ENCODE measurements at places on chromosomes 4 and X.

- DNase-seq = no peak
Measured at GRCh38 chr4:175456131-175456530, 355.9 kb downstream of the GPM6A start.

DNA sequence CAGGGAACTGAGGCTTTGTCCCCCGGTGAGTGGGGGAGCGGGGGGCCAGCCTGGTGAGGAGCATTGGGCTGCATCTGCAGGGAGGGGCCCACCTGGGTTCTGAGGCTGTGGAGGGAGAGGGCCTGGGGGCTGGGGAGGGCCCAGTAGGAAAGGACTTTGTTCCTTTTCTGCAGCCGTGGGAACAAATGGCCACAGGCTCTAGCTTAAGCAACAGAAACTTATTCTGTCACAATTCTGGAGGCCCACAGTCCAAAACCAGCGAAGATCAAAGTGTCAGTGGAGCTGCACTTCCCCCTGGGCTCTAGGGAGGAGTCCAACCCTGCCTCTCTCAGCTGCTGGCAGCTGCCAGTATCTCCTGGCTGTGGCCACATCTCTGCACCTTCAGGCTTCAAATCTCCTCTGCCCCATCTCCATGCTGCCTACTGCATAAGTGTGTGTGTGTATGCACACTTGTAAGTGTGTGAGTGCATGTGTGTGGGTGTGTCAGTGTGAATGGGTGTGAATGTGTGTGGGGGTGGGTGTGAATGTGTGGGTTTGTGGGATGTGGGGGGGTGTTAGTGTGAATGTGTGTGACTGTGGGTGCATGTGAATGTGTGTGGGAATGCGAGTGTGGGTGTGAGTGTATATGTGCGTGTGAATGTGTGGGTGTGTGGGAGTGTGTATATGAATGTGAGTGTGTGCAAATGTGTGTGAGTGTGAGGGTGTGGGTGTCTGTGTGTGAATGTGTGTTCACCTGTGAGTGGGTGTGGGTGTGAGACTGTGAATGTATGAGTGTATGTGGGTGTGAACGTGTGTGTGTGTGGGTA lies 204.5 kb upstream of the PSAPL1 start:
- DNase-seq = peak; percentile 65

GRCh38 chr4:45064741-45065140 lies 338.4 kb upstream of the GNPDA2 start:
- DNase-seq = no peak

GRCh38 chrX:12967711-12968465 lies 7.0 kb upstream of the TMSB4X start:
- DNase-seq = no peak

DNA sequence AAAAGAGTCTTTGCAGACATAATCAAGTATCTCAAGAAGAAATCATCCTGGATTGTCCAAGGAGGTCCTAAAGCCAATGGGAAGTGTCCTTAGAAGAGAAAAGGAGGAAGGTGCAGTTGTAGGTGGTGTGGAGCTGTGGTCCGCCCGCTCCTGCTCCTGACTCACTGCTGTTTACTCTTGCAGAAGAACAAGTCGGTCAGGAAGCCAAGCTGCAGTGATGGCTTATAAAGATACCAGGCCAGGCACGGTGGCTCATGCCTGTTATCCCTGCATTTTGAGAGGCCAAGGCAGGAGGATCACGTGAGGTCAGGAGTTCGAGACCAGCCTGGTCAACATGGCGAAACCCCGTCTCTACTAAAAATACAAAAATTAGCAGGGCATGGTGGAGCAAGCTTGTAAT lies 66.4 kb upstream of the ATP6AP2 start:
- no peak for DNase-seq

DNA sequence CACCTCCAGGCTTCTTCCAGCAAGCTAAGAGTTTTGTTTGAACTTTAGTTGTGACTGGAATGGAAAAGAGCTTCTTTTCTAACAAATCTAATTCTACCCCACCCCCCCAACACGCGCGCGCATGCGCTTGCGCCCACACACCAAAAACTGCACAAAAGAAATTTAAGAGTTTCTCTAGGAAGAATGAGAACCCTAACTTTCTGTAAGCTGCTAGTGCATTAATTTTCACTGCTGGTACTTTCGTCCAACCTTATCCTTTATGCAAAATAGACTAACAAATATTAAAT lies 9.0 kb upstream of the INTU start:
- no peak for DNase-seq

- no peak for DNase-seq
Measured at GRCh38 chr4:162408309-162408708, 244.5 kb upstream of the FSTL5 start.

- no peak for DNase-seq
Measured at GRCh38 chrX:72126048-72126415, 5.7 kb downstream of the RTL5 start.

GRCh38 chr4:137994853-137995252 lies 247.3 kb downstream of the SLC7A11 start:
- no peak for DNase-seq

DNA sequence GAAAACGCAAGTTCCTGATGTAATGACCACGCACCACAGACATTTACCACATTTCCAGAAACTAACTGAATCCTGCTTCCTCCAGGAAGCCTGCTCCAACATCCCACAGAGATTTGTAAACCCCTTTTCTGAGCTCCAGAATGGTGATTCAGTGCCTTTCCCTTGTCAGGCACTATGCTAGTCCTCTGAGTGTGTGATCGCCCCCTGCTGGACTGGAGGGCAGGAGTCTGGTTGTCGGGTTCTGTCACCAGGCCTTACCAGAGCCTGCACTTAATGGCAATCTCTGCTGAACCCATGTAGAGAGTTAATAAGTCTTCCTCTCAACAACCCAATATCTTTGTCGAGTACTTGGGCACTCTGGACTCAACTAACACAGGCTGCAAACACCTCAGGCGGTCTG lies 14.5 kb upstream of the KDM5C start:
- no peak for DNase-seq

DNA sequence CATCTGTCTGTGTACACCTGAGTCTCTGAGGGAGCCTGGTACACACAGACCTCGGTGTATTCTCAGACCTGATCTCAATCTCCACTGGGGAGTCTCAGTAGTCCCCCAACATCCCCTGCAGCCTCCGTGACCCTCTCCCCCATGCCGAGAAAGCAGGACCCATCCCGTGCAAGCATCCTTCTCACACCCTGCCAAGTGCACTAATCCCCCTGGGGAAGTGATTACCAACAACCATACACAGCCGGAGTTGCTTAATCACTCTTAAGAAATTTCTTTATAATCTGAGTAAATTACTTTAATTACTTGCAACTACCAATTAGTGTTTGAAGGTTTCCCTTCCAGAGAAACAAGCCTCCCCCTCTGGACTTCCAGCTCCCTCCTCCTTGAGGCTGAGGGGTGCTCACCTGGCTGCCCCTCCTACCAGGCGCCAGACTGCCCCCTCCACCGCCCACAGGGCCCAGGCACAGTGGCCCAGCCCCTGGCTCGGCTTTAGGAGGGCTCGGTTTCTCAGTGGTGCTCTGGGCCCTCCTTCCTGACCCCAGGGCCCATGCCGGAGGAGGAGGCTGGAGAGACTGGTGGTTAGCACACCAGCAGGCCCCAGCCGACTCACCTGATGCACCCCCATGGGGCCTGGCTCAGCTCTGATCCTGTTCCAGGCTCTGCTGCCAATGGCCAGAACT lies 43.8 kb downstream of the PJA1 start:
- no peak for DNase-seq

DNA sequence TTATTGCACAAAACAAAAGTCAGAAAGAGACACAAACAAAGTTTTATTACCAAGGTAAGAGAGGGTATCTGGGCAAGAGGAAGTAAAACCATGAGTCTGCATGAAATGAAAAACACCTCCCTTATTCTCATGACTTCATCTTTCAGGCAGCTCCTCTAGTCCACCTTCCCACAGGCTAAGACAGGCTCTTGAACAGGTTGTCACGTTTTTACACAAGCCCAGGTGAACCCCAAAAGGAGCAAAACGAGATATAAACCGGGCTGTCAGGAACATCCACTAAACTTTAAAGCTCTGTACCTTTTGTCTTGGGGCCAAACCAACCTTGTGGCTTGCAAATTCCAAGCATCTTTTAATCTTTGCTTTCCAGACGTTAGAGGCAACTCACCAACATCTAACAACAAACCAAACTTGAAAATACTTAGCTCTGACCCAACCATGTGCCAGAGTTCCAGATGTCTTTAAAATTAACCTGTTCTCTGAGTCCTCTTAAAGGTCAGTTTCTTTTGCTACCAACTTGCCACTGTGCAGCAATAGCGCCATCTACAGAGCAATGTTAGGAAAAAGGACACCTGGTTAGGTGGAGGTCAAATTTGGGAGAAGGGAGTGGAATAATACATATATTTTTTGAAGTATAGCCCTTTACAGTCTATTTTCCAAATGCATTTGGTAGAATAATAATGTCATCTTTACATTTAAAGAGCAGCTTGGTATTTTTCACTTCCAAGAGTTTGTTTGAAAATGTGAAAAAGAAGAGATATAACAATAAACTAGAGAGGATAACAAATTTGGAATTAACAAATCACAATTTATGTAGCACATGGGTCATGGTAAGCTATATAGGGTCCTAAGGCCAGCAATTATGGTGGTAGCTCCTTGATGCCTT lies 73.1 kb downstream of the QRFPR start:
- DNase-seq = peak; percentile 25

DNA sequence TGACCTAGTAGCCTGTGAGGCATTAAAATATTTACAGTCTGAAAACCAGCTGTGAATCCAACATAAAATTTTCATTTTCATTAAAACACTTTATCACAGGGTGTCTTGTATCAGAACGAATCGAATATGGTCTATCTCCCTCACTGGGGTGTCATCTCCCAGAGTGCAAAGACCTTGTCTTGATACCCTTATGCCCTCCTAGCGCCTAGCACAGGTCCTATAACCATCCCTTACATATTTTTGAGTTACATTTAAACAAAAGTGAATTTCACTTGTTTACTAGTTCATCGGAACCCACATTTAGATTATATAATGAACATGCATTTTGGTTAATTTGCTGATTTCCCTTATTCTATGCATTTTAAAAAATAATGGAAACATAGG lies 14.0 kb downstream of the DIPK2B start:
- no peak for DNase-seq

GRCh38 chrX:96906741-96907140 lies 23.0 kb downstream of the RPA4 start:
- DNase-seq = no peak

- DNase-seq = no peak
Measured at GRCh38 chr4:75830906-75831305, 71.3 kb downstream of the PPEF2 start.

DNA sequence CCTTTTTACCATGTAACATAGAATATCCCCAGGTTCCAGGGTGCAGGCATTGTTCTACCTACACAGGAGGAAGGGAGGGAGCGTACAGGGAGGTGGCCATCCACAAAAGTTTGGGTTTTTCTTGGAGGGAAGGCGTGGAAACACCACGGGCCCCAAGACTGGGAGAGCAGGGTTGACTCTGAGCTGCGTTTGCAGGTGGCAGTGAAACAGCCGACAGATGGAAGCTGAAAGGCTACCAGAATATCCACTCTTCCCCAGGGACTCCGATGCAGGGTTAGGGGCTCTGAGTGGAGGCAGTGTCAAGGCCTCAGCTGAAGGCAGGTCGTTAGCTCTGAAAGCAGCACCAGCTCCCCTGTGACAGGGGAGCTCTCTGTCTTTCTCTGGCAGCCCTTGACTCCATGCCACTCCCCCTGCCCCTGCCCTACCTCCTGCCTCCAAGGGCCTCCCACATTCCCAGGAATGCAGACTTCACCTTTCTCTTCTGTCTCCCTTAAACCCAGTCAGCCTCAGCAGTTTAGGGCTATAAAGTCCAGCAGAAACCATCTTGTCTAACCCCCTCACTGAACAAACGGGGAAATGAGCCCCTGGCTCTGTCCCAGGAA lies 14.0 kb upstream of the GLOD5 start:
- DNase-seq = no peak

- DNase-seq = no peak
Measured at GRCh38 chrX:150573702-150574101, 5.3 kb downstream of the MTM1 start.

DNA sequence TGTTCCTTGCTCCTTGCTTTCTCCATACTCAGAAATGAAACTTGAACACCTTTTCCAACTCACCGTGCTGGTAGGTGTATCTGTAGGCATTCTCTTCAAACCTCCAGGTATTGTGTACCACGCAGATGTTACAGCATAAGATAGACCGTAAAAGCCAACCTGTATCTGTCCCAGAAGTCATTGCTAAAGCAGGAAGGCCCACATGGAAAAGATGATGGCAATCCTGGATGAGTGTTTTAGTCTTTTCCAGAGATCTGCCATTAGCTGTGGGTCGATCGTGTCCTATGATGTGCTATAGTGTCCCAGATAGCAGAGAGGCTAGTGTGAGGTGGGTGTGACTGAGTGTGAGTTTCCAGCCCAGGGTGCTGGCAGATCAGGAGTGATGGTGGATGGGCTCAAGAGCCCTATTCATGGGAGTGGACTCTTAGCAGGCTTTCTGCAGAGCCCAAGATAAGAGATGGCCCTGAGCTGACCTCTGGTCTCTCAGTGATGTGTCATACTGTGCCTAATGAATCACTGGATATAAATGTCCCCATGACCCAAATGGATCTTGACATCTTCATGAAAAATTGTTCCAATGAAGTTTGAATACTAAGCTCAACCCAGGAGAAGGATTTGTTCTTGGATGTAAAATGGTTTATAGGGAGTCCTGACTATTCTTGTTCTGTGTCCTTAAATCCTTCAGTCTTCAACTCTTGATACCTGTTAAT lies 69.1 kb upstream of the WDR1 start:
- no peak for DNase-seq

DNA sequence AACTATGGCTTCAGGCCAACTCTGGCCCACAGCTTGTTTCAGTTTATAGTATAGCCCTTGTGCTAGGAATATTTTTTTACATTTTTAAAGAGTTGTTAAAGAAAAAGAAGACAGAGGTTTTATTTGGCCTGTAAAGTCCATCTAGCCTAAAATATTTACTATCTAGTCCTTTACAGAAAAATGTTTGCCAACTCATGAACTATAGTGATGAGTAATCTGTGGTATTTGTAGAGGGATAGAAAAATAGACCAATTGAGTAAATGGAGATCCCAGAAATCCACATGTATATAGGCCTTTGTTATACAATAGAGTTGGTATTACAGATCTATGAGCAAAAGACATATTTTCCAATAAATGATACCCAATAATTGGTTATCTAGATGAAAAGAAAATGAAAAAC lies 288.7 kb downstream of the PRDM5 start:
- DNase-seq = no peak

- DNase-seq = no peak
Measured at GRCh38 chrX:118189000-118189399, 72.4 kb upstream of the KLHL13 start.

GRCh38 chr4:12123707-12124106 lies 695.0 kb upstream of the HS3ST1 start:
- no peak for DNase-seq

DNA sequence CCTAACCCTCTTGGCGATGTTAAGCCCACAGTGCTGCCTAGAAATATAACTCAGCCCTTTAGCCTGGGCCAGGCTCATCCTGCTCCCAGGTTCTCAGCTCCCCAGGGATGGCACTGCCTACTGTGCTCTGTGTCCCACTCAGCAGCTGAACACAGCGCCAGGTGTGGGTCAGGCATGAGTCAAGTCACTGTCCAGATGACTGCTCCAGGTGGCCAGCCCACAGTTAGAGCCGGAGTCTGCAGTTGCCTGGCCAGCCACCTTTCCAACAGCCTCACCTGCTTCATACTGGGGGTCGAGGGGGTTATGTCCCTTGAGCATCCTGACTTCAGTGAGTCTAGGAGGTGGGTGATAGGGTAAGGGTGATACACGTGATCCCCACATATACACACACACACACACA lies 48.4 kb downstream of the TBC1D14 start:
- no peak for DNase-seq

- DNase-seq = no peak
Measured at GRCh38 chrX:30248854-30249253, 1.9 kb downstream of the MAGEB1 start.

- DNase-seq = no peak
Measured at GRCh38 chrX:12877386-12877785, 10.5 kb downstream of the TLR7 start.

Measured in CD4-positive, alpha-beta T cell treated with Interleukin-15 for 1 hour (primary cell).